GM04503 (cell line): ENCODE measurements at places on chromosomes 2 and 18.

- DNase-seq = no peak
These were observed 117.0 kb downstream of the CHN1 start for GRCh38 chr2:174888146-174888545.

- DNase-seq = peak; percentile 11
These were observed 27.5 kb downstream of the SIX2 start for GRCh38 chr2:44981714-44982108.

DNA sequence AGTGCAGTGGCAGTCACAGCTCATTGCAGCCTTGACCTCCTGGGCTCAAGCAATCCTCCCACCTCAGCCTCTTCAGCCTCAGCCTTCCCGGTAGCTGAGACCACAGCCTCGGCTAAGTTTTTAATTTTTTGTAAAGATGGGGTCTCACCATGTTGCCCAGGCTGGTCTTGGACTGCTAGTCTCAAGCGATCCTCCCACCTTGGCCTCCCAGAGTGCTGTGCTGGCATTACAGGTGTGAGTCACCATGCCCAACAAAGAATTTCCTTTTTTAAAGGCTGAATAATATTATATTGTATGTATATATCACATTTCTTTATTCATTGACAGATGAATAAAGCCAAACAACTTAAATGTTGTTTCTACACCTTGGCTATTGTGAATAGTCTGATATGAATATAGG, 42.5 kb downstream of the MOB4 start:
- DNase-seq = no peak

DNA sequence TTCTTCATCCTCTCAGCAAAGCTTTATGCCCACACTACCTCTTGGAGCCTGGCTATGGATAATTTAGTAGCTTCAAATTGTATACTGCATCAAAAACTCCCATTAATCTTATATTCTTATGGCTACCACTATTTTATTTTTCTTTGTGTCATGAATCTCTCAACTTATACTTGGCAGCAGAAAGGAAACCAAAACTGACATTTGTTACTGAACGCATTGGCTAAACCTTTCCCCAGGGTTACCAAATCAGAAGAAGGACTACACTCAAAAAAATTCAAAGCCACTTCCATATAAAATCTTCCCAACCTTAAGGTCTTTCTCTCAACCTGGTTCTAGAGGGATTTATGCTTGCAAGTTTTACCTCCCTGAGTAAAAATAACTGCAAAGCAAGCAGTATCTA, 97.0 kb upstream of the REG3G start:
- DNase-seq = no peak

DNA sequence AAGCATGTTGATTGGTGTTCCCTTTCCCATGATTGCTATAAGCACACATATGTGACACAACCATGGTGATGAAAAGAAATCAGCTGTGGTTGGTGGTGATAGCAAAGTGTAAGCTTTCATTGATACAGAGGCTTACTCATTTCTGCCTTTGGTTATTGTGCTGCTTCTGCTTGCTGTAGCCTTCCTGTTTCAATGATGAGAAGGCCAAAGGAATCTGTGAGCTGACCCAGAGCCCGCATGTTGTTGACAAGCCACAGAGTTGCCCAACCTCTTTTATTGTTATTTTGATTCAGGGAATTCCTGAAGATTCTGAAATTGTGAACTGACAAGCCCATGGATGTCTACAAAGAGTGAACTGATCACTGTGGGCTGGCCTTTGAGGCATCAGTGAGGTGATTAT, 164.4 kb downstream of the TMEFF2 start:
- peak; percentile 37 for DNase-seq

DNA sequence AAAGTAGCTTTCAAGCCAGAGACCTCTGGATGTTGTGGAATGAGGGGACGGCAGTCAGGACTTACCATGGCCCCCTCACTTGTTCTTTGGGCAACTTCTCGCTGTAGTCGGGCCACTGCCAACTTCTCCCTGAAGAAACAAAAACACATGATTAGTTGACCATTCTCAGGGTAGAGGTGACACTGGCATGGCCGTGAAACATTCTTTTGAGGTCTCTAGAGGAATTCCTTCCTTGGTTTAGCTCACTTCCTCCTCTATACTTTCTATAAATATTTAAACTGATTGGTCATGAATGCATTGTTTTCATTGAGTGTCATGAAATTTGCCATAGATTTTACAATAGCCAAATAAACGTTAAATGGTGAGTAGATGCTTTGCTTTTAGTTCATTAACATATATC, 354.6 kb downstream of the NCKAP5 start:
- no peak for DNase-seq

DNA sequence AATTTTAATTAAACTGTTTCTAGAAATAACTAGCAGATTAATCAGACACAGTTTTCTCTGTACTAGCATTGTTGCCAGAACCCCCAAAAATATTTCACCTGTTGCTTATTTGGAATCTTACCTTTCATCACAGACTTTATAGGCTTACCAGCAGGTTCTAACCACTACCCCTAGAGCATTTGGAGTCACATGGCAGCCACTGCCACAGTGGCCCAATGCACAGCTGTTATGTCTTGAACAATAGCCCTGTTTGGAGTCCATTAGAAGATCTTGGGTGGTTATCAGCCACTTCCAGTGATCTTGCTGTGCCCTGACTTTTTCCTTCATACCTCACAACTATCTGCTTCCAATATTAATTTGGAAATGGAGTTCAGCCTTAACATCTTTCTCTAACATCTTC, 186.2 kb upstream of the TANK start:
- DNase-seq = no peak

DNA sequence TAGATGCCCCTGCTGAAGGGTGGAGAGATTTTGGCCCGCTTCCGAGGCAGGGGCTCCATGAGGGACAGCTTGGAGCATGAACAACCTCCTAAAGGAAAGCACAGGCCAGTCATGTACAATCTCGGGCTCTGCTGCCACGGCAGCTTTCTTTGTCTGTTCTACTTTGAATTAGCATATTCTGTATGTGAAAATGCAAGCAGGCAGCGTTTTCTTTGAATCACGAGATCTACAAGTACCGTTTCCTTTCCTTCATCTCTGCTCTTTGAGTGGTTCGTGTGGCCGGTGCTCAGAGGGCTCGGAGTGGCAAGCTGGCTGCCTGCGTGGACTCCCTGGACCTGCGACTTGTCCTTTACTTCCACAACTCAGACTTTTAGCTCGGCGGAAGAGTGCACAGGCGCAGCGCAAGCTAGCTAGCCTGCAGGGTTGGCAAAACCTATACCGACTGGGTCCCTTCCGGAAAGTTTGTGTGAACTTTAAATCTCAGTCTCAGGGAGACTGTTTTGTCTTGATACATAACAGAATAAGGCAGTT, 6.9 kb downstream of the TWIST2 start:
- no peak for DNase-seq

GRCh38 chr2:33788044-33788443, 188.9 kb upstream of the FAM98A start:
- peak; percentile 23 for DNase-seq

GRCh38 chr2:9004338-9005204, 1.1 kb upstream of the MBOAT2 start:
- DNase-seq = no peak

DNA sequence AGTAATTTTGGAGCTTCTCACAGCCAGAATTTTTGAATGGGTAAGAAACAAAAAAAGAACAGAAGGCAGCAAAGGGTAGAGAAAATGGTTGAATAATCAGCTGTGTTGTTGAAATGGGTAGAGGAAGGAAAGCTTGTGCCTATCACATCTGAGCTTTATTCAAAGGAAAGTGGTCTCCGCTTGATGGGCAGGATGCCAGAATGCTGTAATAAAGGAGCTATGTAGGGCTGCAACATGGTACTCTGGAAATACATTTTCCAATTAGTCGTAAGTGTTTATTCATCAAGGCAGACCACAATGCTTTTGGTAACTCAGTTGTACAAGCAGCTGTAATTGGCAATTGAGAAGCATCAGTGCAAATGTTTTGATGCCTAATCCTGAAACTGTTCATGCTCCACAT, 196.9 kb downstream of the ICOS start:
- no peak for DNase-seq

DNA sequence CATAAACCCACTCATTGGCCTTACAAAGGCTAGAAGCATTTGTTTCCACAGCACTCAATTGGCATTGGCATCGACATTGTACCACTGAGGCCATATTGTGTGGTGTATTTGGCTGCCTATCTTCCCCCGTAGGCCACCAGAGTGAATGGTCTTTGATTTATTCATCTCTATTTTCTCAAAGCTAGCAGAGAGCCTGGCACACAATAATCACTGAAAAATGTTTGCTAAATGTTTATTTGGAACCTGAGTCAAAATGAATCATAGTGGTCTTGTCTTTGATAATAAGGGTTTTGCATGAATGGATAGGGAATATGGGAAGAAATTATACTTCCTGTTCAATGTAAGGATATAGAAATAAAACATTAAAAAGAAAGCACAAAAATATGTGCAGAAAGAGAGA, 107.3 kb upstream of the SLC8A1 start:
- DNase-seq = no peak

DNA sequence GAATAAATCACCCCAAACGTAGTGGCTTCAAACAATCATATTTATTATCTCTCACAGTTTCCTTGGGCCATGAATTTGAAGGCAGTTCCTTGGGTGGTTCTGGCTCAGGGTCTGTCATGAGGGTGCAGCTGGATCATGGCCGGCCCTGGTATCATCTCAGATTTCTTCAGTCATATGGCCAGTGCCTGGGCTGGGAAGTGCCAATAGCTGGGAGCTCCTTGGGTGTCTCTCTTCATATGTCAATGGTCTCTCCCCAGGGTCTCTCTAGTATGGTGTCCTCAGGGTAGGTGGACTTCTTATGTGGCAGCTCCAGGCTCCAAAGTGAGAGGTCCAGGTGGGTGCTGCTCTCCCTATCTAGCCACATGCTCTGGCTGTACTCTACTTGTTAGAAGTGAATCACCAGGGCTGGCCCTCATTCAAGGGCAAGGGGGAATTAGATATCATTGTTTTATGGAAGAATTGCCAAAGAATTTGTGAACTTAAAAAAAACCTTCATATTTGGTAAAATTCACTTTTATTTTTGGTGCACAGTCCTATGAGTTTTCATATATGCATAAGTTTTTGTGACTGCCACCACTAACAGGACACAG, 15.4 kb downstream of the FHOD3 start:
- no peak for DNase-seq

- no peak for DNase-seq
These were observed 5.0 kb downstream of the TEX44 start for GRCh38 chr2:231597627-231598026.

DNA sequence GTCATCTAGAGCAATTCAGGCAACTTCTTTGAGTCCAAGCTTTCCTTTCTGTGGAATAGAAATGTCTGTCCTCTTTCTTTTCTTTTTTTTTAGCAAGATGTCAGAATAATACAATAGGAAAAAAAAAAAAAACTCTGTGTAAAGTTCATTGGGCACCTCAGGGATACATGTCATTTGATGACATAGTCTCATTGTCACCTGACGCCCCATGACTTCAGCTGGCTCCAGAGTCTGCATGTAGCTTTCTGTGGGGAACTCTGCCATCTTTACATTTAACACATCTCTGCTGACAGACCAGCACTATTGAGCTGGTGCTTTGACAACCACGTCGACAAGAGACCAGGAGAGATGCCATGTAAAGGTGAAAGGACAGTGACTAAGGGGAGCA, 172.5 kb upstream of the KLF7 start:
- no peak for DNase-seq

GRCh38 chr2:216991563-216991962, 131.7 kb upstream of the TNP1 start:
- DNase-seq = no peak

- no peak for DNase-seq
These were observed 56.0 kb downstream of the TRAPPC12 start for GRCh38 chr2:3435445-3435844.

GRCh38 chr2:195514365-195514764, 142.7 kb upstream of the SLC39A10 start:
- no peak for DNase-seq

GRCh38 chr2:9268301-9269080, 61.9 kb downstream of the ASAP2 start:
- DNase-seq = no peak

GRCh38 chr18:644395-645004, 13.0 kb upstream of the TYMS start:
- DNase-seq = no peak

GRCh38 chr2:102442967-102443828, 20.2 kb downstream of the IL18RAP start:
- DNase-seq = no peak

GRCh38 chr2:162196638-162197037, 44.6 kb upstream of the GCG start:
- no peak for DNase-seq

DNA sequence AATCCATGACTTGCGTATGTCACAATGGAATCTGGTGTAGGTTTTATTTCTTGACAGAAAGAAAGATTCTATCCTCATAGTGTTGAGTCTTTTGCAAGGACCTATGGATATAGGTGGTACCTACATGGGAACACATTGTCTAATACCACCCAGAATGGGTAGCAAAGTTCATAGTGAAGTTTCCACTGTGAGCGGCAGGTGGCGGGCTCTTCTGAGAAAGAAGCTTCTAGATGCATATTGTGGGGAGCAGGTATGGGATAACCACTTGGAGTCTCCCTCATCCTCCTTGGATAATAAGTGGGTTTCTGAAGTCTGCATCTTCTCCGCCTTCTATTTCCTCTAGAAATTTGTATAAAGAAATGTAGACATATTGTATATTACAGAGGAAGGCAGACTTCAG, 44.9 kb downstream of the LINC00305 start:
- DNase-seq = no peak

GRCh38 chr2:160310118-160310828, 110.2 kb upstream of the ITGB6 start:
- no peak for DNase-seq

- no peak for DNase-seq
These were observed 82.1 kb downstream of the BIN1 start for GRCh38 chr2:127024769-127025358.

DNA sequence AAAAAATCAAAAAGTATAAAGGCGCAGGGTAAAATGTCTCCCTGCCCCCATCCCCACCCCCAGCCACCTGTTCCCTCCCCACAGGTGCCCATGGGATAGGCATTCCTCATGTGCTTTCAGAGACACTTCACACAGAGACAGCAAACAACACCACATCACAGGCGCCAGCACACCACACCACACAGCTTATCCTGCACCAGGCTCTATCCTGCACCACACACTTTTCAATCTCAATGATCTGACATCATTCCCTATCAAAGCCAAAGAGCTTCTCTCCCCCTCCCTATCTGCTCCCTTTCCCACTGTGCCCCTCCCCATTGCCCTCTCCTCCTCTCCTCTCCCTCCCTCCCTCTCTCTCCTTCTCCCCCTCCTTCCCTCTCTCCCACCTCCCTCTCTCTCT, 15.5 kb downstream of the FAM178B start:
- no peak for DNase-seq

GRCh38 chr2:129934044-129934822, 45.2 kb upstream of the RAB6C start:
- no peak for DNase-seq

- DNase-seq = no peak
These were observed 276.7 kb downstream of the CALCRL start for GRCh38 chr2:187171318-187171717.

DNA sequence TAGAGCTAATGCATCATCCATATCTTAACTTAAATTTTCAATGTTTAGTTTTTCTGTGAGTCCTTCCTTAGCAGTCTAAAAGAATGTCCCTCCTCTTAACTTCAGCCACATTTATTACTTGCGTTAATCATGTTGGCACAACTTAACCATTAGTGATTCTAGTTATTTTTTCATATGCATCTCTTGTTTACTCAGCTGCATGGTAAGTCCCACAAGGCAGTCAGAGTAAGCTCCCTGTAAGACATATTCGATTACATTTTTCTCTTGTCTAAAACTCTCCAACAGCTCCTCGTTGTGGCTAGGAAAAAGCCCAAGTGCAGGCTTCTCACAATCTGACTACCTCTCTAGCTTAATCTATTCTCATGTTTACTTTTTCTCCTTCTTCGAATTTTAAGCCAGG, 2045.3 kb upstream of the PIK3C3 start:
- DNase-seq = no peak
